ENCODE measurements at places on chromosomes 6 and 20.

- no peak for DNase-seq
These were observed 137.9 kb upstream of the THBS2 start for GRCh38 chr6:169391473-169392071.

DNA sequence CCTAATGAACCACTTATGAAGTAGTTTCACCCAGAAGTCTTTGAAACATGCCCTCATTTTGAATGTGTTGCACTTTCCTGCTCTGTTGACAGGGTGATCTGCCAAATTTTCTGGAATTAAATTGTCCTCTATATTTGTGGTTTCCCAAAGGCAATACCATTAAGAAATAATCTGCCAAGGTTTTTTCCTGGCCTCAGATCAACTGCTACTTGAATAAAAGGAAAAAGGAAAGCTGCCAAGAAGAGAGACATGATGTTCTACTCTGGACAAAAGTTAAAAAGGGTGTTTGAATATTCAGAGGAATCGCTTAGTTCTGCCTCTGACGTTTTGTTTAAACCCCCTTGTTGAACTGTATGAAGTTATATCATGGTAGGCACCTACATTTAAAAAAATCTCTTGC, 37.4 kb upstream of the ARMH2 start:
- no peak for DNase-seq

- DNase-seq = no peak
These were observed 38.3 kb downstream of the SIRPA start for GRCh38 chr20:1933465-1933870.

GRCh38 chr6:136989571-136990241, 55.1 kb downstream of the IL20RA start:
- DNase-seq = peak; percentile 19

- no peak for DNase-seq
These were observed 419.9 kb downstream of the HAO1 start for GRCh38 chr20:7520361-7520760.

GRCh38 chr20:24695529-24696225, 226.2 kb downstream of the SYNDIG1 start:
- no peak for DNase-seq
